ENCODE measurements at places on chromosomes 5 and 9. TPM values are rescaled to one million over a fixed set of nuclear protein-coding genes. Genes with fewer than 3 reads are reported as not detected.

DNA sequence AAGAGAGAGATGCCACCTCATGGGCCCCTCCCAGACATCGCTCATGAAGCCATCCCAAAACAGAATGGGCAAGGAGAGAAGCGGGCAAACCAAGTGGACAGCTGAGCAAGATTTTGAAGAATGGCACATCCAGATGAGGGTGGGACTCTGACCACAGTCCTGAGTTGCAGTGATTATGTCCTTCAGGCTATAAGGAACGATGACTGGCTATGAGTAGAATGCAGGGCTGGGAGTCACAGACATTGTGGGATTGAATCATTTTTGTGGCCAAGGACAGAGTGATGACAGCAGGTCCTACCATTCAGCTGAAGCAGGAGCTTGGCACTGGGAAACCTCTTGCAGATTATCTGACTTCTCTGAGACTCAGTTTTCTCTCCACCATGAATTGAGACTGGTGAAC is 245.7 kb upstream of the SLC30A5 start:
- no peaks in the 10 kb centered on the region for H3K36me3 ChIP-seq
- no peak overlapping the region for H3K27ac ChIP-seq
- H3K4me1 ChIP-seq = no peaks in the 10 kb centered on the region
- no peak overlapping the region for H3K4me3 ChIP-seq
- DNase-seq = no peak

DNA sequence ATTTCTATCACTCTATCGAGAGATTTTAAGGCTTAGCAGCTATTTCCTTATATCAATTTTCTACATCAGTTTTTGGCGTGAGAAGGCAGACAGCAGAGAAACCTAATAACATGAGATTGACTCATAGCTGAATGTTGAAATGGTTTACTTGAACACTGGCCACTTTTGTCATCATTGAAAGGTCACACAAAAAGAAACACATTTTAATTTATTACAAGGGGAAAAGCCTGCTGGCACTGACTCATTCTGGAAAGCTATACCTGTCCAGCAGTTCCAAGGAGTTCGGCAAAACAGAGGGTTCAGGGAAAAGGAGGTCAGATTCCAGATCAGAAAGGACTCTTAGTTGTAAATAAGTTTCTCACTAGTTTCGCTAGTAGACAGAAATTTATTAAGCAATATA is 566.4 kb downstream of the DNAH5 start:
- H3K36me3 ChIP-seq = no peaks in the 10 kb centered on the region
- no peaks in the 10 kb centered on the region for H3K4me1 ChIP-seq
- no peak for DNase-seq
- no peak overlapping the region for H3K27ac ChIP-seq

- no peak for DNase-seq
- H3K36me3 ChIP-seq = no peaks in the 10 kb centered on the region
- H3K4me1 ChIP-seq = no peaks in the 10 kb centered on the region
- H3K27ac ChIP-seq = no peak overlapping the region
Observed at GRCh38 chr5:117741655-117742206, 1167.1 kb upstream of the SEMA6A start.

GRCh38 chr5:122880749-122881148 is 35.3 kb downstream of the SNX24 start:
- no peaks in the 10 kb centered on the region for H3K36me3 ChIP-seq
- no peaks in the 10 kb centered on the region for H3K27me3 ChIP-seq
- no peak for DNase-seq
- H3K4me3 ChIP-seq = no peak overlapping the region
- H3K4me1 ChIP-seq = peaks cover 1% of the 10 kb centered on the region

GRCh38 chr5:72552041-72552557 is 44.9 kb upstream of the ZNF366 start:
- no peak overlapping the region for H3K4me3 ChIP-seq
- H3K27ac ChIP-seq = no peak overlapping the region
- no peaks in the 10 kb centered on the region for H3K27me3 ChIP-seq

The PCDHA13 gene
- 0.92 TPM for total RNA-seq

The TYRP1 gene
- not detected for total RNA-seq

The RAD50 gene
- 26.2 TPM for total RNA-seq

DNA sequence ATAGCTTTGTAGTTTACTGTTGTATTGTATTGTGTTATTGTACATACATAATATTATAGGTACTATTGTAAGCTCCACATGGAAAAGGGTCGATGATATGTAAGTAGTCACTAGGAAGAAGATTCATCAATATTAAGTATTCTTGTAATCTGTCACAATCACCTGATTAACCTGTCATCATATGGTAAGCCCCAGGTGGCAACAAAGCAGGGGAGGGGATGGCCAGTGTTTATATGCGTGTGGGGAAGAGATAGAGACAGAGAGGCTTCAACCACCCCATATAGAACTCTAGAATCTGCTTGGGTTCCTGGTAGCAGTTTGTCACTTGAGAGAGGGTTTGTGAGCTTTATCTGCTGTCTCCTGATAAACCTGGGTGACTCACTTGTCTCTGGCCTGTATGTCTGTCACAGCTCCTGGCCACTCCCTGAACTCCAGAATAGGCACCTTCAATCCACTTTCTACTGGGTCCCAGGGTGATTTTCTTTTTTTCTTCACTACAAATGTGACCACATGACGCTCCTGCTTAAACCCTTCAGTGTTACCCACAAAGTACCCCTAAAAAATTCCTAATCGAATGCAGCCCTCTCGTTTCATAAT is 48.9 kb upstream of the CPEB4 start:
- DNase-seq = no peak
- H3K27ac ChIP-seq = no peak overlapping the region
- no peaks in the 10 kb centered on the region for H3K27me3 ChIP-seq
- H3K4me3 ChIP-seq = no peak overlapping the region
- H3K36me3 ChIP-seq = no peaks in the 10 kb centered on the region
- H3K4me1 ChIP-seq = no peaks in the 10 kb centered on the region

DNA sequence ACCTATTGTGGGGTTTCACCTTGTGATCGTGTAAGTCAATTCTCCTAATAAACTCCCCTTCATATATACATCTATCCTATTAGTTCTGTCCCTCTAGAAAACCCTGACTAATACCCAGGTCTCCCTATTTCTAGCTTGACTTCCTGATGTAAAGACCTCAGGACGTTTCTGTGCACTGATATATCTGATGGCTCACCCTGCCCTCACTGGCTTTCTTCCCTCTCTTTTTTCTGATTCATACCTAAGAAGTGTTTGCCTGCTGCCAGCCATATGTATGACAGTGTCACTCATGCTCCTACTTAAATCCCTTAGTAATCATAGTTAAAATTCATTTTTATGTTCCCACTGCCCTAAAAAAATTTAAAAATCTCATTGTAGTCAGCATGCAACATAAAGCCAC is 124.8 kb upstream of the CCNG1 start:
- no peak overlapping the region for H3K27ac ChIP-seq
- no peak for DNase-seq
- no peak overlapping the region for H3K4me3 ChIP-seq
- no peaks in the 10 kb centered on the region for H3K27me3 ChIP-seq
- no peaks in the 10 kb centered on the region for H3K4me1 ChIP-seq

The PCDHGB4 gene
- 7.7 TPM for total RNA-seq

DNA sequence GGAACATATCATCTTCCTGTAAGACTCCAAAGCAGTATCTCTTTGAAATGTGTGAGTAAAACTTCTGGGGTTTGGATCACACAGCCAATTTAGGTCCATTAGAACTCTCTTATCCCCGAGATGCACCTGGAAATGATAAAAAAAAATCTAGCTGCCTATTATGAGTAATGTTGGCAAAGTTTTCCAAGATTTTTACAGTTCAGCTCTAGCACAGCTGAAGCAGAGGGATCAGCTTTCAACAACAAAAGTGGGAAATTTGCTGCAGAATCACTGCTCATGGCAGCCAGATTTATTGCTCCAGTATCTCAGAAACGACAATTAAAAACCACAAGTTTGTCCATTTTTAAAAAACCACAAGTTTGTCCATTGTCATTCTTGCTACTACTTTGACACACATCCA is 292.2 kb downstream of the IRX2 start:
- H3K36me3 ChIP-seq = no peaks in the 10 kb centered on the region
- H3K27me3 ChIP-seq = no peaks in the 10 kb centered on the region
- H3K4me3 ChIP-seq = no peak overlapping the region
- H3K4me1 ChIP-seq = no peaks in the 10 kb centered on the region

All from ovary (tissue), 10 donors.